Suprapubic skin (tissue), 4 donors: ENCODE measurements at places on chromosomes 11 and 22. TPM values are rescaled to one million over a fixed set of nuclear protein-coding genes. Genes with fewer than 3 reads are reported as not detected.

DNA sequence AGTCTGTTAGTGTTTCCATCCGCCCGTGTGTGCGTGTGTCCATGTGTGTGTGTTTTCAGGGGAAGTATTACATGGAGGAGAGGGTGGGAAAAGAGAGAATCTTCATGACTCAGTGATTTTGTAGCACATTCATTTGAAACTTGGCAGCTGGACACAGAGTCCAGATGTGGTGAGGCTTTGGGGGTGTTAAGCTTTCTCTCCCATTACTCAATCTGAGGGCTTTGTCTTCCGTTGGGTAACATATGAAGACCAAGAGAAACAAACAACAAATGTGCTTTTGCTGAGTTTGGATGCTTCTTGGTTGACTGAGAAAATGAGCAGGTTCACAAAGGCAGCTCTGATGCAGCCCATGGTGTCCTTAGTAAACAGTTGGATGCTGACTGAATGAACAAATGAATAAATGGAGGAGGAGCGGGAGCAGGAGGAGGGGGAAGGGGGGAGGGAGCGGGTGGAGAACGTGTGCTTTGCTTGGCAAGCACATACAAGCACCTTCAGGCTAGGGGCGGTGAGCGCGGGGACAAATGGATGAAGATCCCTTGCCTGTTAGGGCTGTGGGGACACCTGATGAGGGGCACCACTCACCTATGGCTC is 104.3 kb downstream of the ST3GAL4 start:
- no peaks in the 10 kb centered on the region for H3K36me3 ChIP-seq
- H3K27me3 ChIP-seq: peaks cover 3% of the 10 kb centered on the region
- H3K4me1 ChIP-seq: peaks cover 8% of the 10 kb centered on the region

DNA sequence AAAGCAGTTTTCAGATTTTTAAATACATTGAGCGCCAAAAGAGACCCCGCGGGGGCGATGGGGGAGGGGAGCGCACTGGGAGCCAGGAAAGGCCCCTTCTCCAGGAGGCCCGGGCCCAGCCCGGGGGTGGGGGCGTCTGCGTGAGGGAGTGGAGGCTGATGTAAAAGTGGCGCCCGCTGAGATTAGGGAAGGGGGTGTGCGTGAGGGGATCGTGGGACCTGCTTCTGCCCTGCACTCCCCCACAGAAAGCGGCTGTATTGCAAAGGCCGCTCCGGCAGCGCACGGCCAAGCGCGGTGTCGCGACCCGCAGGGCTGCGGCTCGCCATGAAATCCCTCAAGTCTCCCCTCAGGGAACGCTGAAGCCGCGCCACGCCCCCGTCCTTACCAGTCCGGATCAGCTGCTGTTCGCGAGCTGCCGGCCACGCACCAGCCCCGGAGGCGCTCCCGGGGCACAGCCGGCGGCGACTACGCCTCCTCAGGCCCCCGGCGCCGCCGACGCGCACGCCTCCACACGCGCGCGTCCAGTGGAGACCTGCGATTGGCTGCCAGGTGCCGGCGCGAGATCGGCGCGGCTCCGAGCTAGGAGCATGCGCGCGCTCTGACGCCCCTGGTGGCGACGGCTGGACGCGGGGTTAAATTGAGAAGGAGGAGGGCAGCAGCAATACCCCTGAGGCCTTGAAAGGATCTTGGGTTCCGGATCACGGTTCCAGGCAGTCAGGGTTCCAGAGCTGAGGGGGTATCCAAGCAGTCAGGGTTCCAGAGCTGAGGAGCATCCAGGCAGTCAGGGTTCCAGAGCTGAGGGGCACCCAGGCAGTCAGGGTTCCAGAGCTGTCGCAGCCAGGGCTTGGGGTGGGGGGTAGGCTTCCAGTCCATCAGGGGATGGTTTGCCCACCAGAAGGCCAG is at the start of gene ZNF280B:
ZNF280B (minus strand) TSS at position 469 of the 903 bp plus-strand sequence. CDS start 19,344 bp downstream, outside the sequence.
- H3K27ac ChIP-seq: no peak within 1 kb of the TSS
- H3K4me3 ChIP-seq: peak within 1 kb of the TSS; percentile 46
- no peak for DNase-seq
- peaks cover 6% of the 10 kb centered on the region for H3K4me1 ChIP-seq

DNA sequence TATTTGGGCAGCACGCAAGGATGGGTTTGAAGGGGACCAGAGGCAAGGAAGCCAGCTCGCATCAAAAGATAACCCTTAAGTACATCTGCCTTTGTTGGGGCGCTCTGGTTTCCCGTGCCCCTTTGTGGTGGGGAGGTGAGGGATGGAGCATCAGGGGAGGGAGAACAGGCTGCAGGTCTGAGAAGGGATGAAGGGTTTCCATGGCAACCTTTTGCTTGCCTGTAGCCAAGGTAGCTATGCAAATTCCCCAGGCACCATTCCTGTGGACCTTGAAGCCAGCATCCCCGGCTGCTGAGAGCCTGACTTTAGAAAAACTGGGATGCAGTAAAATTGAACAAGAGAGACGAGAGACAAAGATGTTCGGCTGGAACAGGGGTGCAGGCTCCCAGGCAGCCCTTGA is 75.7 kb downstream of the SEZ6L start:
- no peaks in the 10 kb centered on the region for H3K4me1 ChIP-seq
- no peak for DNase-seq
- no peaks in the 10 kb centered on the region for H3K36me3 ChIP-seq
- no peak overlapping the region for H3K4me3 ChIP-seq
- peaks cover 25% of the 10 kb centered on the region for H3K27me3 ChIP-seq

- H3K27me3 ChIP-seq: no peaks in the 10 kb centered on the region
- DNase-seq: no peak
- no peaks in the 10 kb centered on the region for H3K4me1 ChIP-seq
- H3K27ac ChIP-seq: no peak overlapping the region
These were observed 34.0 kb downstream of the NXPE1 start for GRCh38 chr11:114525682-114526081.

OR8G1 gene
- not detected for total RNA-seq

MAJIN gene
- not detected for total RNA-seq

ARHGAP8 gene
- 2.3 TPM for total RNA-seq

- no peaks in the 10 kb centered on the region for H3K36me3 ChIP-seq
- no peak overlapping the region for H3K4me3 ChIP-seq
- DNase-seq: no peak
These were observed 100.2 kb downstream of the C11orf87 start for GRCh38 chr11:109522116-109522755.

GRCh38 chr11:12721816-12722604 is 47.8 kb downstream of the TEAD1 start:
- H3K4me1 ChIP-seq: peaks cover 57% of the 10 kb centered on the region
- no peak for DNase-seq
- H3K27ac ChIP-seq: no peak overlapping the region

GRCh38 chr11:108662700-108663099 is 2.2 kb upstream of the DDX10 start:
- DNase-seq: no peak
- no peak overlapping the region for H3K27ac ChIP-seq
- no peak overlapping the region for H3K4me3 ChIP-seq
- H3K4me1 ChIP-seq: peaks cover 28% of the 10 kb centered on the region
- no peaks in the 10 kb centered on the region for H3K36me3 ChIP-seq

- no peaks in the 10 kb centered on the region for H3K36me3 ChIP-seq
- H3K27ac ChIP-seq: no peak overlapping the region
- H3K4me1 ChIP-seq: peaks cover 8% of the 10 kb centered on the region
- DNase-seq: no peak
These were observed 174.2 kb downstream of the ETS1 start for GRCh38 chr11:128412847-128413791.

MMP11 gene
- 2.1 TPM for total RNA-seq

DNA sequence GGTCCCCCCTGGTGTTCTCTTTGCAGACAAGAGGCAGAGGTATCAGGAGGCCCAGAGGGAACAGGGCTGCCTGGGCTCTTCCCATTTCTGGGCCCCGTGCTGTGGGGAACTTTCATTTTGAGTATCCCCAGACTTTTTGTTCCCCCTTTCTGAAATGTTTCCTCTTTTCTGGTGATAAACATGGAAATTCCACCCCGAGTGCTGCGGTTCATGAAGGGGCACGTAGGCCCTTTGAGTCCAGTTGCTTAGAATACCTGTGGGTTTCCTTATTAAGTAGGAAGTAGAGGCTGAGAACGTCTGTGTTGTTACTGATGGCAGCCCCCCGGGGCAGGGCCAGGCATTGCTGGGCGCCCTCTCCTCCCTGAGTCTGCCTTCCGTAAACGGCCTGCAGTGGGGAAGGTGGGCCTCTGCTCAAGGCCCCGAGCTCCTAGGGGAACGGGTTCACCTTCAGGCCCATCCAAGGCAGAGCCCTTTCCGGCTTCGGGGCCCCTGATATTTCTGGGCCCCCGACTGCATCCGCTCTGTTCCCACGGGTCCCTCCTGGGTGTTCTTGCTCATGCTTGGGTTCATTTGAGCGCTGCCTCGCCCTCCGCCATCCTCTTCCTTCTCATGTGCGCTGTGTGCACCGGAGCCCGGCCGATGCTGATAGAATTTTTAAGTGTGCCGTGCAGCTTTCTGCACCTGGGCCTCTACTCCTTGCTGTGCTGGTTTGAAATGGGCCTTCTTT is 12.0 kb downstream of the TBC1D22A start:
- no peaks in the 10 kb centered on the region for H3K27me3 ChIP-seq
- peak; percentile 58 for DNase-seq
- H3K4me1 ChIP-seq: peaks cover 56% of the 10 kb centered on the region
- peak overlapping the region; percentile 43 for H3K27ac ChIP-seq
- H3K4me3 ChIP-seq: peak overlapping the region; percentile 6

DNA sequence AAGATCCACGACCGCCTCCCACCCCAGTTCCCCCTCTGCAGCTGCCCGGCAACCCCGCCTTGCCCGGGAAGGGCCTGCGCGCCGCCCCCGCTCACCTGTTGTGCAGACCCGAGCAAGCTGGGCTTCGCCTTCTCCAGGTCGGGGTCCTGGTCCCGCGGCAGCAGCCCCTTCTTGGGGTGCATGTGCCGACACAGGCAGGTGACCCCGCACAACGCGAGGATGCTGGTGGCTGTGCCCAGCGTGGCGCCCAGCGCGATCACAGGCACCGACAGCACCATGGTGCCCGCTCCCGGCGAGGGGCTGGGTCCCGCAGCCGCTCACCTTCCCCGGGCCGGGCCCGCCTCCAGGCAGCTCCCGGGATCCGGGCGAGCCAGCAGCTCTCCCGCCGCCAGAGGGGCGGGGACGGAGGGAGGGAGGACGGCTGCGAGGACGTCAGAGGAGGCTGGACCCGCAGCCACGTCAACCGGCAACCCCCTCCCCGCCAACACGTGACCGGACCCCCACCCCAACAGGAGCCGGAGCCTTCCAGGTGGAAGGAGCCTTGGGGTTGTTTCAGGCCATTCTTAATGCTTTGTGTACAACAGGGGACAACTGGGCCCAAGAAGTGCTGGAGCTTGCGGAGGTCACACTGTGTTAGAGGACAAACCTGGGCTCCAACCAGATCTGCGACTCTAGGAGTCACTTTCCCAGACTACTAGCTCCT is at the start of gene SYT13:
SYT13 (minus strand) TSS at position 412 of the 703 bp plus-strand sequence; CDS start at position 278, 134 bp downstream.
- H3K27ac ChIP-seq: no peak within 1 kb of the TSS
- peaks cover 8% of the 10 kb centered on the region for H3K4me1 ChIP-seq
- H3K36me3 ChIP-seq: no peaks in the 10 kb centered on the region
- H3K27me3 ChIP-seq: peaks cover 72% of the 10 kb centered on the region

DNA sequence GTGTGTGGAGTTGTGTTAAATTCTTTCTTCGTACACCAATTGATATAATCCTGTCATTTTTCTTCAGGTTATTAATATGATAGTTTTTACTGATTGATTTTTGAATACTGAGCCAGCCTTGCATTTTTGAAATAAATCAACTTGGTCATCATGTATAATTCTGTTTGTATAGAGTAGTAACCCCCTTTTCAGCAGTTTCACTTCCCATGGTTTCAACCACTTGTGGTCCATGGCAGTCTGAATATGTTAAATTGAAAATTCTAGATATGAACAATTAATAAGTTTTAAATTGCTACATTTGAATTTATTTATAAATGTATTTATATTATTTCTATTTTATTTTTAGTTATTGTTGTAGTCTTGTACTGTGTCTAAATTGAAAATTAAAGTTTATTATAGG is 32.6 kb downstream of the MS4A6A start:
- no peaks in the 10 kb centered on the region for H3K36me3 ChIP-seq
- H3K27ac ChIP-seq: no peak overlapping the region
- H3K4me1 ChIP-seq: no peaks in the 10 kb centered on the region

CABP4 gene
- 0.72 TPM for total RNA-seq

GRCh38 chr11:11231763-11232162 is 121.3 kb downstream of the CSNK2A3 start:
- H3K27ac ChIP-seq: no peak overlapping the region
- H3K36me3 ChIP-seq: no peaks in the 10 kb centered on the region
- DNase-seq: no peak
- no peak overlapping the region for H3K4me3 ChIP-seq
- H3K4me1 ChIP-seq: no peaks in the 10 kb centered on the region

- H3K36me3 ChIP-seq: no peaks in the 10 kb centered on the region
- no peak overlapping the region for H3K4me3 ChIP-seq
- no peak overlapping the region for H3K27ac ChIP-seq
- H3K27me3 ChIP-seq: no peaks in the 10 kb centered on the region
These were observed 220.6 kb downstream of the NTM start for GRCh38 chr11:131591051-131591461.

SLC22A6 gene
- total RNA-seq: not detected

DNA sequence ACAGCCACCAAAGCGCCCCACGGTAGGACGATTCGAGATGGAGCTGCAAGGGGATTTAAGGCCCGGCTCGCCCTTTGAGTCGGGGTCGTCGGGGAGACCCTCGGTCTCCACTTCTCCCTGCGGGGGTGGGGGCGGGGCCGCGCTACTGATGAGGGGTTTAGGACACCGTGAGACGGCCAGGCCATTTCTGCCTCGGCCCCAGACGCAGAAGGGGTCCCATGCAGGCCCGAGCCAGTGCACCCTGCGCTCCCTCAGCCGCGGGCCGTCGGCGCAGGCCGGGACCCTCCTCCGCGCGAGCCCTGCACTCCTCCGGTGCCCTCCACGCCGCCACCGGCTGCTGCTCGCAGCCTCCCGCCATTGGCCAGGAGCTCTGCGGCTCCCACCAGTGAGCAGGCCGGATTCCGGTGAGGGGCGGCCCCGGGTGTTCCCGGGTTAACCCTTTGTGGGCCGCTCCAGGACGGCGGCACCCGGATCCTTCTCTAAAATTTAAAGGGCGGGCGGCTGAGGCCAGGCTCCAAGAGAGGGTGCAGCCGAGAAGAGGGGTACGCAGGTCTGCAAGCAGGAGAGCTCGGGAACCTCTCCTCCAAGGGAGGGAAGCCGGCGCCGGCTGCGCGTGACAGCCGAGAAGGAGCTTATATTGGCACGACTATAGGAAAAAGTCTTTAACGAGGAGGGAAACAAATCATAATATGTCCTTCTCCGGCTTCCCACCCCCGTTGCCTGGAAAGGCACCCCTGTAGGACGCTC is 18.0 kb downstream of the CREB3L1 start:
- peak overlapping the region; percentile 49 for H3K4me3 ChIP-seq
- no peaks in the 10 kb centered on the region for H3K36me3 ChIP-seq
- peaks cover 5% of the 10 kb centered on the region for H3K27me3 ChIP-seq
- H3K27ac ChIP-seq: peak overlapping the region; percentile 76

- H3K4me1 ChIP-seq: peaks cover 56% of the 10 kb centered on the region
- H3K4me3 ChIP-seq: no peak overlapping the region
- H3K27me3 ChIP-seq: no peaks in the 10 kb centered on the region
- H3K27ac ChIP-seq: peak overlapping the region; percentile 80
These were observed 123.9 kb downstream of the MRTFA start for GRCh38 chr22:40512426-40513136.

DNA sequence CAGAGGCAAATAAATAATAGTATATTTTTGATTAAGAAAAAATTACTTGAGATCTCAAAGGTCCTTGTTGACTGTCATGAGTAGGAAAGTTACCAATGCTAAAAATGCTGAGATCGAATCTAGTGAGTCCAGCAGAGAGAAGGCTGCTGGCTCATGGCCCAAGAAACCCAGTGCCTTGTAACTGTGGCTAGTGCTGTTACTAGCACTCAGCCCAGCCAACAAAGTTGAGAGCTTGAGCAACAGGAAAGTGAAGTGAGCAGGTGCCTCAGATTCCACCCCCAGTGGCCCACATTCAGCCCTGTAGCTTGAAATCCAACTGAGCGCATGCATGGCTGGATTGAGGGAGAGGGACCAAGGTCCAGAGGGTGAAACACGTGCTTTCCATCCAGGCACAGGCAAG is 398.2 kb downstream of the SHANK2 start:
- peaks cover 12% of the 10 kb centered on the region for H3K27me3 ChIP-seq
- H3K4me3 ChIP-seq: no peak overlapping the region
- no peak overlapping the region for H3K27ac ChIP-seq
- H3K36me3 ChIP-seq: no peaks in the 10 kb centered on the region
- DNase-seq: no peak
